ENCODE measurements at places on chromosomes 4 and X.

DNA sequence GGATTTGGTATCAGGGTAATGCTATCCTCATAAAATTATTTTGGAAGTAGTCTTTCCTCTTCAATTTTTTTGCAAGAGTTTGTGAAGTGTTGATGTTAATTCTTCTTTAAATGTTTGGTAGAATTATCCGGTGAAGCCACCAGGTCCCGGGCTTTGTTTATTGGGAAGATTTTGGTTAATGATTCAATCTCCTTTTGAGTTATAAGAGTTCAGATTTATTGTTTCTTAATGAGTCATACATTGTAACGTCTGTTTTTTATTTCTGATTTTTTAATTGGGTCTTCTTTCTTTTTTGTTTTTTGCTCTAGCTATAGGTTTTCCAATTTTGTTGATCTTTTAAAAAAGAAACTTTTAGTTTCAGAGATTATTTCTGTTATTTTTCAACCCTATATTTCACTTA is 412.3 kb downstream of the PDGFC start:
- no peak for DNase-seq

DNA sequence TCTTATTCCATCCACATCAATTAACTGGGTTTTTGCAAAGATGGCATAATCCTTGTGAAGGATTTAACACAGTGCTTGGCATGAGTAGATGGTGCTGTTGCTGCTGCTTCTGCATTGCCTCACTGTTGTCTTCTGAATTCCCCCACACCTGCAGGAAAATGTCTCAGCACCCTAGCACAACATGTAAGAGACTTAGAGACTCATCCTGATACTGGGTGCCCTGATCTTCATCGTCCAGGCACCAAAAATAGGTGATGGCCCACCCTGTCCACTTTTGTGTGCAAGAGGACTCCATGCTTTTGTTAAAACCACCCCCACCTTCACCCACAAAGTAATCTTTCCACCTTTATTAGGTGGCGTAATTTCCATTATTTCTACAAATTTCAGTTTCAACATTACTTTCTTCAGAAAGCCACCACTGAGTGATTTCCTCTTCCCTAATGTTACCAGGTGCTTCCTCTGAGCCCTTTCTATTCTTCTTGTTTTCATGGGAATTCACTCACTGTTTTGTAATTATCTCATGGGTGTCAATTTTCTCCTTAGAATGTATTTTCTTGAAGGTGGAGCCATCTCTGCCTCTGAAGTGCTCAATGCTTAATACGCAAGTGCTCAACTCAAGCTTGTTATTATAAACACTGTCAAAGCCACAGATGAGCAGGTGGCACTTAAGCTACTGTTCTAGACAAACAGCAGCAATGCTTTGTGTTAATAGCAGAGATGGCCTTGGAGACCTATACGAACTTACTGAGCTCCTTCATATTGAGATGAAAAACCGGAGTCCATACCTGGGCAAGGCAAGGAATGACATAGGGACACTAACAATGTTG is 89.5 kb downstream of the HS3ST1 start:
- DNase-seq: peak; percentile 42

DNA sequence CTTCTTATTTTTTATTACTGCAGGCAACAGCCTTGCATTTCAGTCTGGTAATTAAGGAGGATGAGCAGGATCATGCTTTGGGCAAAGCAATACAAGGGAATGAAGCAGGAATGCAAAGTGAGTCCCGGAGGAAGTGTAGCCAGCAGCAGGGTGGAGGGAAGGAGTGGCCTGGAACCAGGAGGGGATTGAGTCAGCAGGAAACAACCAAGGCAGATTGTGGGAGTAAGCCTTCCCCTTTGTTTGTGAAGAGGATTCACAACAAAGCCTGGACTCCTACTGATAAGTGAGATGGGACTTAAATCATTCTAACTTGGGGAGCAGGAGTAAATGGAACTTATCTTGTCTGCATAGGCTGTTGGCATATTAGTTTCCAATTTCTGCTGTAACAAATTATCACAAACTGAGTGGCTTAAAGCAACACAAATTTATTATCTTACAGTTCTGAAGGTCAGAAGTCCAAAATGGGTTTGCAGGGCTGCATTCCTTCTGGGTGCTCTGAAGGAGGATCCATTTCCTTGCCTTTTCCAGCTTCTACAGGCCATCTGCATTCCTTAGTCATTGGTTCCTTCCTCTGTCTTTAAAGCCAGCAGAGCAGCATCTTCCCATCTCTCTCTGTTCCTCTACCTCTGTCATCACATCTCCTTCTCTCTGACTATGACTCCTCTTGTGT is 93.2 kb upstream of the AP1S2 start:
- DNase-seq: no peak

- DNase-seq: no peak
Observed at GRCh38 chrX:98203800-98204199, 1320.1 kb downstream of the RPA4 start.

DNA sequence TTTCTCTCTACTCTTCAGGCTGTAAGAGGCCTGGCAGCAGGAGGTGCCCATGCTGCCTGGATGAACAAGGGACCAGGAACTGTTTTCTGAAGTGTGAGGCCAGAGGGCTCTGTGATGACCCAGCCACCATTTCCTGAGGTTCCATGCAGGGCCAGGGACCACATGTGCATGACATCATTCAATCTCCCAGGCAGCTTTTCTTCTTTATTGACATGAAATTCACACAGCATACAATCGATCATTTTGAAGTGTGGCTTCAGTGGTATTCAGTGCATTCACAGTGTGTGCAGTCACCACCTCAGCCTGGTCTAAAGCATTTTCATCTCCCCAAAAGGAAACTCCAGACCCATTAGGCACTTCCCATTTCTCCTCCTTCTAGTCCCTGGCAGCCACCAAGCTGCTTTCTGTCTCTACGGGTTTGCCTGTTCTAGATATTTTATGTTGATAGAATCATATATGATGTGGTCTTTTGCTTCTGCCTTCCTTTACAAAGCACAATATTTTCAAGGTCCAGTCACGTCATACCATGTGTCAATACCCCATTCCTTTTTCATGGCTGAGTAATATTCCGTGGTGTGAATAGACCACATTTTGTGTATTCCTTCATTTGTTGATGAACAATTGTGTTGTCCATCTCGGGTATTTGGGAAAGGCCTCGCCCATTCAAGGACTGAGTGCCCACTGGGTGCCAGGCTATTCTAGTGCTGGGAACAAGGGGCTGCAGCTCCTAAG is 93.1 kb downstream of the PSAPL1 start:
- DNase-seq: no peak

DNA sequence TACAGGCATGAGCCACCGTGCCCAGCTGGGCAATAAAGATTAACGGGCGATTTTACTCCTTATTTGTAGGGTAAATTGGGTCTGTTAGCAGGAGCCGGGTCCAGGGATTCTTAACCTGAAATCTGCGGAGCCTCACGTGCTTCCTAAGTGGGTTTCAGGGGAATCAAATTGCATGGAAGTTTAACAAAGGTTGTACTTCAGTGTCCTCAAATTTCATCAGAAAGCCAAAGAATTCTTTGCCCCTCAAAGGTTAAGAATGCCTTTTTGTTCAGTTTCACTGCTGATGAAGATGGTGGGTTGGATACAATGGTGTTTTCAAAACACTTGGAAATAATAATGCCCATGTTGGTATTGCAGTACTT is 67.9 kb downstream of the AFF1 start:
- no peak for DNase-seq

DNA sequence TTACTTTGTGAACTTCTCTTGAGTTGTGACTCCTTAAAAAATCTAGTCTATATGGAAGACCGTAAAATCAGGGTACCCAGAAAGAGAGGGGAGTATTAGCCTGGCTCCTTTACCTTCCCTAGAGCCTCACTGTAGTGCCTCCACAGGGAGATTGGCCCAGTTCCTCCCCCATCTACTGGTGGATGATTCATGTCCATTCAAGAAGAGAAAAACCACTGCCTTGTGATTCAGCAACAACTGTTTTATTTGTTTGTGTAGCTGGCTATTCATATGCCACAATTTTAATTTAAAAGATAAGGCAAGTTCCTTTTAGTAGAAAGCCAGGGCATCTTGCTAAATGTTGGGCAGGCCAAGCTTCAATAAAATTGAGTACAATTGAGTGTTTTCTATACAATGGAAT is 221.8 kb upstream of the KCNIP4 start:
- no peak for DNase-seq

- no peak for DNase-seq
Observed at GRCh38 chr4:107452717-107453630, 267.1 kb downstream of the PAPSS1 start.

GRCh38 chr4:164935363-164935762 is 42.1 kb downstream of the TRIM61 start:
- DNase-seq: no peak

- no peak for DNase-seq
Observed at GRCh38 chr4:23463071-23463470, 426.8 kb downstream of the PPARGC1A start.

- no peak for DNase-seq
Observed at GRCh38 chrX:100625985-100626491, 10.6 kb downstream of the TSPAN6 start.

DNA sequence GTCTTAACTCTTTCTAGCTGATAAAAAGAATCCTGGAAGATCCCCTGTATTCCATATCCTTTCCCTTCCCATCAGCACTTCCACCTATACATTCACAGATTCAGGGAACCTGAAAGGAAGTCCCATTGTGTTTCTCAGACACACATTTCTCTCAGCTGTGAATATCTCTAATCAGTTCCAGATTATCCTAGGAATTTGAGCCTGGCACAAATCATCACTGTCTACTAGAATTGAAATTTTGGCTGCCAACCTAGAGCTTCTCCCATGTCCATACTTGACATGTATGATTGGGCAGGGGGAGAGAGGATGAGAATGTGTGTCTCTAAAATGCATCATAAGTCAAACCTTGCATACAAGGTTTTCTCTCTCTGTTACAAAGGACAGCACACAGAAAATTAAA is 53.1 kb downstream of the NDST3 start:
- no peak for DNase-seq

DNA sequence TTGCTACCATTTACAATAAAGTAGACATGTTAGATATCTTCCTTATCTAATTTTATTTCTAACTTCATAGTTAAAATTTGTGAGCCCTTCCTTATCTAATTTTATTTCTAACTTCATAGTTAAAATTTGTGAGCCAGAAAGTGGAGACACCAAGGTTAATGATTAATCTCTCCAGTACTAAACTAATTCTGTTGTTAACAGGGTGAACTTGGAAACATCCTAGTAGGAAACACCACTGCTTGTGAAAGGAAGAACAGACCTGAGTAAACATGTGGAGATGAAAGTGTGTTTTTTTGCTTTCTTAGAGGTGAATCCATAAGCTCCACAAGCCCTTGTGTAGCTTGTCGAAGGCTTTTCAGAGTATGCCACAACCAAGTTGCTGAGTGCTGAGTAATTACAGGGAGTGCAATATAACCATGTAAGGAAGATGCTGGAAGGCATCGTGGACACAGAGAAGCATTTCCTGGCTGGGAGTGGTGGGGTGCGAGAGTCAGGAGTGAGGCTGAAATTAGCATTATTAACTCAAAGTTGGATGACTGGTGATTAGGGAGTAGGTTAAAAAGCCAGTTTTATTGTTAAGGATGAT is 118.6 kb upstream of the NEIL3 start:
- DNase-seq: no peak

DNA sequence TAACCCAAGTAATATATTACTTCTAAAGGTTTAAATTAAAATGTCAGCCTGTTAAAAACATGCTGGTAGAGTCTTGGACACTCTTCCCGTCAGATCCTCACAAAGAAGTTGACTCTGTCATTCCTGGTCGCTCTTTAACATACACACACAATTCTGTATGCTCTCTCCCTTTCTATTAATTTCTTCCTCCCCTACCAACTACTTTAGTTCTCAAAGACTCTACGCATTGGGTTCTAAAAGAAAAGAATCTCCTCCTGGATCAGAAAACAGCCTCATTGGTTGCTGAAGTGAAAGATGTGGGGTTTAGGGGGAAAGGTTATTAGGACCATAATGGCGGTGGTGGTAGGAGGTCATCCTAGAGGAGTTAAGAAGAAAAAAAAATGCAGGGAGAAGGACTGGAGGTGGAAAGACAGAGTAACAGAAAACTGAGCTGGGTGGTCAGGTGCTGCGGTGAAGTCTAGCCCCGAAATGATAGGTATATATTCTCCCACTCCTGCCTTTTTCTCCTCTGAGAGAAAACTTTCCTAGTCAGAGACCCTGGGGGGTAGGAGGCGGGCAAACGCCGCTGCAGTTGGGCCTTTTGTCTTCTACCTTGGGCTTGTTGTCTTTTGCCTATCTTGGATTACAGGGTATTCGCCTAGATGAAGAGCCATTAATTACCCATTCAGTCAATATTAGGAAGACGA is 5.2 kb upstream of the PITX2 start:
- DNase-seq: no peak

DNA sequence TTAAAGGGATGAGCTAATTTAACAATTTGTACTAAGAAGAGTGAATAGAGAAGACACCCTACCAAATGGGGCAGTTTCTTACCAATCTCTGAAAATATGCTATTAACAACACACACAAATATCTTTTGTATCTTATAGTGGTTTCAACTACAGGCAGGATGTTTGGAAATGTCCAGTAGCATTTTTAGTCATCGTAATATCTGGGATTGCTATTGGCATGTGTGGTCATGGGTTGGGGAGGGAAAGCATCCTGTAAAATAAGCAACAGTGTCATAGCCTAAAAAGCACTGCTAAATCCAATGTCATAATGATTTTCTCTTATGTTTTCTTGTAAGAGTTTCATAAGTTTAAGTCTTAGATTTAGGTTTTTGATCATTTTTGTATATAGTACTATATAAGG is 29.3 kb upstream of the ABCG2 start:
- DNase-seq: no peak

DNA sequence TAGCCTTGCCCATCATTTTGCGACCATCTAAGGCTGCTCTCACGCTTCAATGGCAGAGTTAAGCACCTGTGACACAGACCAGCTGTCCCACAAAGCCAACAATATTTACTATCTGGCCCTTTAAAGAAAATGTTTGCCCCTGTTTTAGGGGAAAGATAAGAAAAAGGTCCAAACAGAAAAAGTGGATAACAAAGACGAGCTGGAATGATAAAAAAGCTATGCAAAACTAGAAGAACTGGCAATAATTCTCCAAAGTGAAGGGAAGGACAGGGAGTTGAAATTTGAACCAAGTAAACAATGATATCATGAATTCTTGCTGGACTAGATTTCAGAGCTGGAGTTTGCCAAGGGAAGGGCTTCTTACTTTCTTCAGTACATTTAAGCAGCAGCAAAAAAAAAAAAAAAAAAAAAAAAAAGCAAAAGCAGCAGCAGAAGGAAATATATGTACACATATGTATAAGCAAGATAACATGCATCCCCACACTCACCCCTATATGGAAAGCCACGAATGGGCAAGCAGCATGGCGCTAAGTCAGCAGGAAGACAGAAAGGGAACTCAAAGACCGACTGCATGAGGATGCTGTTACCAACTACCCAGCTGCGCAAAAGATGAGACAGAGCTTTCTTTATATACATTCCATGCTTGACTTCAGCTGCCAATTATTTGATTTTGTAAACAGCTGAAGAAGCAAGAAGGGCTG is 12.5 kb downstream of the TRAPPC2 start:
- no peak for DNase-seq

GRCh38 chr4:100804576-100805360 is 286.9 kb upstream of the EMCN start:
- no peak for DNase-seq

GRCh38 chr4:170093973-170094535 is 4.3 kb upstream of the AADAT start:
- no peak for DNase-seq

All from NCI-H774 (cell line).